ENCODE measurements at places on chromosomes 2 and 18.

DNA sequence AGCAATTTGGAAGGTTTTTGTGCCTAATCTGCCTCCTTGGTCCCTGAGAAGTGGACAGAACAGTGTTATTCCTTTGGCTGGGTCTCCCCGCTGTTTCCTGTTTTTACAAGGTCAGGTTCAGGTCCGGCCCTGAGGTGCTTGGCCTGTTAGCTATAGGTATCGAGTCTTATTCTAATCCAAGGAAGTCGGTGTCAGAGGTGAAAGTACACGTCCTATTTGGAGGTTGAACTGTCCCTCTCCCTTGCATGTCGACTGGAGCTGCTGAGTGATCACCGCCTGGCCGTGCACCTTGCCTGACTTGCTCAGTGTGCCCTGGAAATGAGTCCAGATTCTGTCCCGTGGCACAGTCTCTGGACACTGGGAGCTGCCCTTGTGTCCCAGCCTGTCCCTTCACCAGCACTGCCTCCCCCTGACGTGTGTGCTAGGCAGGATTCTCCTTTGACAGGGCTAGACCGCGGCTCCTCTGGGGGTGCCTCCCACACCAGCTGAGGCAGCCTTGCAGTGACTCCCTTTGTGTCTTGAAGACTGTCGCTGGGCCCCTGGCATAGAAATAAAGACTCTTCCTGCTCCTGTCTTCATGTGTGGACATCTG is 65.7 kb upstream of the RBM44 start:
- DNase-seq = no peak

DNA sequence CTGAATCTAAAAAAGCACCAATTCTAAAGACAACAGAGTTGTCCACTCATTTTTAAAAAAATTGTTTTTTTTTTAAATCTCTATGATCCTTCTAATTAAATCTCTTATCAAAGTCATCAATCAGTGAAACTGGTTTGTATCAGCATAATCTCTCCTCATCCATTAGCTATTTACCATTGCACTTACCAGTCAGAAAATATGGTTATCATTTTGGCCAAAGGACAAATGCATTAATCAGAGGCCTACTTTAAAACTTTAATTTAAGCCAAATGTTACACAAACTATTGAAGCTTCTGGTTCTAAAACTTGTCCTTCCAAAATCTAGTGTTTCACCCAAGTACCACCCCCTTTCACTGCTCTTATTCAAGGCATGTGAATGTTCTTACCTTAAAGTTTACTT is 3.8 kb downstream of the C18orf32 start:
- no peak for DNase-seq

GRCh38 chr2:10498525-10499274 is 50.6 kb upstream of the ODC1 start:
- no peak for DNase-seq

DNA sequence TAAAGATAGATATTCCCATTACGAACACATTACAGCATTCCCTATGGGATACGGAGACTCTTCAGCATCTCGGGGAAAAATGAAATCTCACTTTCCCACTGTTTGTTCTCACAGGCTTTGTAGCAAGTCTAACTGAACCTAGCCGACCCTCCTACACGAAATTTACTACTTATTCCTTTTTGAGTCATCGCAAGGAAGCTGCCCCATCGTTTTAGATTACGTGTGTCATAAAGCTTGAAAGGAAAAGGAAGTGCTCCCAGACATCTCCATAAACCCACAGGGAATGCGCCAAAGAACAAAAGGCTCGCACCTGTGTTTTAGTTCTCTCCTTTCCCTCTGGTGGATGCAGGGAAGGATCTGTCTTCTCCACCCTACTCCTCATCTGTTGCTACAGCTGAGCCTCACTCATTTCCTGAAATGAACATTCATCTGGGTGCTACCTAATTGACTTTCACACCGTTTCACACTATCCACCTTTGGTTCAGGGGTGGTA is 76.2 kb upstream of the STK39 start:
- no peak for DNase-seq
